ENCODE measurements at places on chromosomes 3 and 15. TPM values are rescaled to one million over a fixed set of nuclear protein-coding genes. Genes with fewer than 3 reads are reported as not detected.

The RGMA gene
- total RNA-seq: 1.3 TPM

The SLC6A1 gene
- not detected for total RNA-seq

The ZNF860 gene
- under 0.01 TPM for total RNA-seq

The TCTA gene
- 34.5 TPM for total RNA-seq

The INSYN1 gene
- 1.3 TPM for total RNA-seq

The C3orf20 gene
- total RNA-seq: not detected

The PPARG gene
- 14.9 TPM for total RNA-seq

The LMCD1 gene
- 40.1 TPM for total RNA-seq

The UCN2 gene
- total RNA-seq: 0.66 TPM

The XCR1 gene
- under 0.01 TPM for total RNA-seq

The CHST13 gene
- total RNA-seq: under 0.01 TPM

The EXD1 gene
- total RNA-seq: 0.17 TPM

The SOX2 gene
- total RNA-seq: not detected

The GUCA1C gene
- not detected for total RNA-seq

The SYNPR gene
- not detected for total RNA-seq
